ENCODE measurements at places on chromosomes 3 and 15.
A peak's percentile ranks its signal among the peaks of the same experiment; 100 is the strongest.

GRCh38 chr3:56826831-56827722, 25.3 kb upstream of the ARHGEF3 start:
- DNase-seq = peak; percentile 20

DNA sequence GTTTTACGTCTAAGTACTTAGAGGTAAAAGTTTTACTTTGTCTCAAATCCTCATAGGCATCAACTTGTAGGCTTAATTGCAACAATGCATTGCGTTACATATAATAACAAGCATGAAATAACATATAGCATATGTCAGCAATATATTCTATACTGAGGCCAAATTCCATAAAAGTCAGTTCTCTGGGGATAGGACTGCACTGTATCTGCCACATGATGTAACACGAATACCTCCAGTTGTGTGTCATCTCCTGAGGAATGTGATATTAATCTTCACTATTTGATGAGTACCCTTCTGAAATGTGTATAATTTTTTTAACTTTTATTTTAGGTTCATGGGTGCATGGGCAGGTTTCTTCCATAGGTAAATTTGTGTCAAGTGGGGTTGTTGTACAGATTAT, 126.4 kb downstream of the IMPG2 start:
- peak; percentile 15 for DNase-seq

GRCh38 chr3:46701181-46701939, at the start of gene TMIE:
Gene TMIE, plus strand, starts transcription at chr3:46701392. Its CDS starts 96 bp downstream, at chr3:46701488.
- DNase-seq = no peak

DNA sequence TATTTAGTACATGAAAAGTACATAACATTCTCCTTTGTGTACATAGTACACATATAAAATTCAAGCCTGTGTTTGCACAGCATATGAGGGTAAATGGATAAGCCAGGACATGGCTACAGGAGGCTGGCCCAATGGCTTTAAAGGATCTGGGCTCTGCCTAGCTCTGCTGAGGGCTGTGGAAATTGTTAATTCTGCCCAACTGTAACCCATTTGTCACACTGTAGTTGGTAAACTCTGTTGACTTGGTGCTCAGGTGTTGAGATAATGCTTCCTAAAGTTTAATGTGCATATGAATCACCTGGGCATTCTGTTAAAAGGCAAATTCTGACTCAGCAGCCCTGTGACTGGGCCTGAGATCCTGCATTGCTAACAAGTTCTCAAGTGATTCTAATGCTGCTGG, 196.5 kb upstream of the ZPLD1 start:
- DNase-seq = no peak

DNA sequence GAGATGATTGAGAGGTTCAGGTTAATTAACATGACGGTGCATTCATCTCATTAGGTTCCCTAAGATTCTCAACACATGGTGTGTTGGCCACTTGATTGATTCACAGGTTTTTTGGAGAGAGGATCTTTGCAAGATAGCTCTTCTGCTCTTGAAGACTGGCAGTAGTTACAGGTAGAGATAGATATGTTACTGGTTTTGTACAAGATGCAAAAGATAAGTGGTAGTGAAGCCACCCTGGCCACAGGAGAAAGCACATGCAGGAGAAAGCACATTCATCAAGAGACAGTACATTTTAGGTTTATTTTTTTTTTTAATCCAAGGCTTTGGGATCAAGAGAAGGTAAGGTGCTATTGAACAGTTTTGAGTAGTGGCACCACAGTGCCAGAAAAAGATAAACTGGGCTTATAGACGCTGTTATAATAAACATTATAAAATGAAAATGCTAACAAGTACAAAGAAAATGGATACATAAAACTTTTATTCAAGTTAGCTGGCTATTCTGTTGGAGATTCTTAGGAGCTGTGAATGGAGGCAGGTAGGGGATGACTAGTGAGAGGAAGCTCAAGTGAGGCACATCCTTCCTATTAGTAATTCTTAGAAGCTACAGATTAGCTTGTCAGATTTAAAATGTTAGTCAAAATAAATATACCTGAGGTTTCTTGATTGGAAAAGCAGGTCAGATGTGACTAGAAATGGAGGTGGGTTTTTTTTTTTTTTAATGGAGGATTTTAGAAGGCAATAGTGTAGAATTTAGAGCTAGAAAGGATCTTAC, 10.8 kb downstream of the SELENOT start:
- DNase-seq = no peak
